ENCODE measurements at places on chromosomes 12 and 14.

DNA sequence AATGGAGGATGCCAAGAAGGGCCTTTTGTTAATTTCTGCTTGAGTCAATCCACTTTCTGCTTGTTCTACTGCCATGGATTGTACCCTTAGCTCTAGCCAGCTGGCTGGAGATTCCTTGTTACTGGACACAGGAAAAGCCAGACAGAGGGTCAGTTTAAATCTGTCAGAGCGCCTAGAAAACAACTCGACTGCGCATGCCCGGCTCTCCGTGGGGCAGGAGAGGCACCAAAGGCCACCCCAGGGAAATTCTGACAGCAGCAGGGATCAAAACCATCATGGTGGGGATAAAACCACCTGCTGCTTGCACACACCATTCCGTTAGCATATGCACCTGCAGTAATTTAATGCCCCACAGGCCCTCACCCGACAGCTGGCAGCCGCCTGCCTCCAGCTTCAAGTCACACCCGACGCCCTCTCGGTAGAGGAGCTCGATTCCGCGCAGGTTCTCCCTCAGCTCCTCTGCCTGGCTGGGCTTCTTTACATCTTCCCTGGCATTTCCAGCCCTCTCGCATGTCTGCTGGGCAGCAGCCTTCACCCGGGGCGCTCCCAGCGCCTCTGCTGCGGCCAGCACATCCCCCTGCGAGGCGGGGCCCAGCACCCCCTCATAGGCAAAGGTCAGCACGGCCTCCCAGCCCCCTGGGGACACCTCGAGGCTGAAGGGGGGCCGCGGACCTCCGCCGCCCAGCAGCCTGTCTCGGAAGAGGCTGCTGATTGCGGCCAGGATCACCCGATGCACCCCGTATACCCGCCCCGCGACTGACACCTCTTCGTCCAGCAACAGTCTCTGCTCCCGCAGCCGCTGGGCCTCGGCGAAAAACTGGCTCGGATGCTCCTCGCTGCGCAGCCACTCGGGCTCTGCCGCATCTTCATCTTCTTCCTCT lies 1.0 kb downstream of the KLHL33 start:
- DNase-seq, result no peak

GRCh38 chr14:89443042-89443629 lies 26.1 kb upstream of the FOXN3 start:
- no peak for DNase-seq

DNA sequence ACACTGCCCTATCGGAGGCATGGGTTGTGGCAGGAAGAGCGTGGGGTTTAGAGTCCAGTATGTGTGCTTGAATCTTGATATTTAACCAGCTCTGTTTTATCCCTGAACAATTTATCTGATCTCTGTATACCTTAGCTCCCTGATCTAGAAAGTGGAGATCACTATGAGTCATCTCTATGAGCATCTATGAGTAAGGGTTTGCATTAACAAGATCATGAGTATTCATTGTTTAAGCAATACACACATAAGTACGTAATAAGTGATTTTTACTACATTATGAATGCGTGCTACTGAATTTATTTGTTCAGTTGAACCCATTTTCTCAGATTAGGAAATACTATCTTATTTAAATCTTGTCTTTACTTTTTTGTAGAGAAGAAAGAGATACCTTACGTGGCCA lies 49.4 kb downstream of the GPATCH2L start:
- no peak for DNase-seq

- no peak for DNase-seq
Observed at GRCh38 chr12:28941248-28941647, 207.8 kb upstream of the FAR2 start.

GRCh38 chr14:48289701-48290100 lies 614.3 kb upstream of the MDGA2 start:
- DNase-seq, result no peak

- no peak for DNase-seq
Observed at GRCh38 chr12:119808441-119808840, 68.7 kb downstream of the CIT start.

DNA sequence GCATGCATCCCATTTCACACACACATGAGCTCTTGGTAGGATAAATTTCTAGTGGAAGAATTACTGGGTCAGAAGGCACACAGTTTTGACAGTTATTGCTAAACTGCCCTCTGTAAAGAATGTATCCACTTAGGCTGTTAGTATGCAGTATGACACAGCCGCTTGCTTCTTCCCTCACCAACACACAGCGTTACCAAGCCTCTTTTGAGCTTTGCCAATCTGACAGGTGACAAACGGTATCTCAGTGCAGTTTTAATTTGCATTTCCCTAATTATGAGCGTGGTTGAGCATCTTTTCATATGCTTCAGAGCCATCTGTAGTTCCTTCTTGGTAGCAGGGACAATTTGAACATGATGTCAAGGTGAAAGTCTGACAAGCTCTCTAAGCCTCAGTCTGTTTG lies 42.9 kb downstream of the HRK start:
- no peak for DNase-seq

GRCh38 chr14:34403646-34404045 lies 58.4 kb downstream of the SPTSSA start:
- no peak for DNase-seq

- peak; percentile 34 for DNase-seq
Observed at GRCh38 chr14:71855399-71856036, 76.7 kb upstream of the RGS6 start.

GRCh38 chr14:88069677-88070076 lies 64.7 kb downstream of the GPR65 start:
- no peak for DNase-seq

GRCh38 chr12:69341328-69341727 lies 6.9 kb upstream of the LYZ start:
- no peak for DNase-seq

DNA sequence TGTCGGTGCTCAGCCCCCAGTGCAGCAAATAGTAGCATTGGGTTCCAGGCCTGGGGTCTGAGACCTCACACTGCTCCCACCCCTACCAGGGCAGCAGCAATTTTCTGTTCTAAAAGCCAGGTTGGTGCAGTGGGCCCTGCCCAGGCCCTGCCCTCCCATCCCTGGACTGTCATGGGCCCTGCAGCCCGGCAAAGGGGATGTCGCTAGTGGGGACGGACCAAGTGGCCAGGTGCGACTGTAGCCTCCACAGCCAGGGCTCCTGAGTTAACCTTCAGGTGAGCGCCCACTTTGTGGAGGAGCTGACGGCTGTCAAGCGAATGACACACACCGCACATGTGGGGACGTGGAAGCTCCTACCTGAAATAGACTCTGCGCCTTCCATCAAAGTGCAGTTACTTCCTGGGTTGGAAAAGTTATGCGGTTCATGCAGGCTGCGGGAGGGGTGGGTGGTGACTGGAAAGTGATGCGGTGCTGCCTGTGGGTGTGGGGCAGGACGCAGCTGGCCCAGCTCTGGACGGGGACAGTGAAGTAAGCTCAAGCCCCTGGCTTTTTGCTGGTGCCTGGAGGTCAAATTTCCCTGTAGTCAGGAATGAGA lies 1.5 kb downstream of the INF2 start:
- DNase-seq, result no peak

DNA sequence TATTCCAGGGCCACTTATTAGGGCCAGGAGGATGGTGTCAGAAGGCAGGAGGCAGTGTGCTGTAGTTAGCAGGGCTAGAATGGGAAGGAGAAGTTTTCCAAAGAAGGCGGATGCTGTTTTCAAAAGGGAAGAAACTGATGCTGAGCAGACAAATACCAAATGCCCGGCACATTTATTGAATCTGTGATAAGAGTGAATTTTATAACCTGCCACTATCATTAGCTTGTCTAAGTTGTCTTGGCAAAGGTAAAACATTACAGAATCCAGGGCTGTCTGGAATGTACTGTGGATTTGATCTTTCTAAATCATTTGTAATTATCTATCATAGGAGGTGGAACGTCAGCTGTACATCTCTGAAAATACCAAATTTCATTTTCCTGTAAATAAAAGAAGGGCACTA lies 40.8 kb downstream of the NDUFA12 start:
- no peak for DNase-seq

DNA sequence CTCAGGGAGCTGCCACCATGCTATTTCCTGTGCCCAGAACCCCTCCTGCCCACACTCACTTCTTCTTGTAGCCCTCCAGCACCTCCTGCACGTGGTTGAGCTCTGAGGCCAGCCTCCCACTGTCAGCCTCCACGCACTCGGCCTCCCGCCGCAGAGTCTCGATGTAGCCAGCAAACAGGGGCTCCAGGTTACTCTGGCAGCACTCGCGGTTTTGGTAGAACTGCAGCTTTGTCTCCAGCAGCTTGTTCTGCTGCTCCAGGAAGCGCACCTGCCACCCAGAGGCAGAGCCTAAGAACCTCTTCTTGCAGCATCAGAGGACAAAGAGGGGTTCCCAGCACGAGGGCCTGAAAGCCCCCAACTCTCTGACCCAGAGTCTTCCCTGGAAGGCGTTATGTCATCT lies 2.1 kb downstream of the KRT83 start:
- no peak for DNase-seq

DNA sequence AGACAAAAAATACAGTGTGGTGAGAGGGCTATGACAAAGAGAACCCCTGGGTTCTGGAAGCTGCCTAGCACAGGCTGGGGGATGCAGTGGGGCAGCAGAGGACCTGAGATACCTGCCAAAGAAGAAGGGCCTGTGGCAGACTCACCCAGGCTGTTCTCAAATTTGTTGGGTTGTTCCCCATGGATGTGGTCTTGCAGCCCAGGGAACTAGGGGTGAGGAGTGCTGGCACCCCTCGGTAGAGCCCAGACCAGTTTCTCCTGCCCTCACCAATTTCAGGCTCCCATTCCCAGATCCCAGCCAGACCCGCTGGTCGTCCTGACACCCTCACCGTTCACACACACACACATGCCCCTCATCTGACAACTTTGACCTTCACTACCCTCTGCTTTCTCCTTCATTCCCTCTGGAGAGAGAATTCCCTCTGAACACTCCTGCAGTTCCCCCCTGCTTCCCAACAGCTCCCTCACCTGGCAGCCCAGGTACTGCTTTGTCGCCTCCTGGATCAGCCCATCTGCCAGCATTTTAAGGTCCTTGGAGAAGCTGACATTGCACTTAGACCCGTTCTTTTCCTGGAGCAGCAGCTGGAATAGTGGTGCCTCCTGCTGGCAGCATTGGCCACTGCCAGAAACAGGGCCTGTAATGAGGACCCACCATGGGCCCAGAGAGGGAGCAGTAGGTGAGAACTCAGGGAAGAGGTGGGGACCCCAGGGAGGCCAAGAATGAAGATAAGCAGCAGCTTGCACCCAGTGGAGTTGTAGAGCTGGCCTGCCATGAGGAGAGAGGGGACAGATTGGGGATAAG lies 5.9 kb upstream of the GDF11 start:
- no peak for DNase-seq

GRCh38 chr12:103547376-103547775 lies 39.7 kb upstream of the STAB2 start:
- DNase-seq, result no peak

DNA sequence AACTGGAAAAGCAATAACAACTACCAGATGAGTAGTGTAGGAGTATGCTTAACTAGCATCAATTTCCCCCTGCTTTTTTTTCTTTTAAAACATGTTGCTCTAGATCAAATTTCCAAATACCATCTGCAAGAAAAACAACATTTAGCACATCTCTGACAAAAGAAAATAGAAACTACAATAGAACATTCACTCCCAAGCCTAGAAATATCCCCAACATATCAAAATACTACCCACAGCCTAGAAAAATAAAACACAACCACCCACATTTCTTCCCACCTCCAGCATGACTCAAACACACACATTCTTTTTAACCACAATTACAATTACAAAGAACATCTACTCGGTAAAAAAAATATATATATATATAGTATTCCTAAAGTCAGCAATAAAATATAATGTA lies 120.0 kb downstream of the PPFIA2 start:
- no peak for DNase-seq

GRCh38 chr12:33222357-33222756 lies 217.3 kb downstream of the SYT10 start:
- DNase-seq, result no peak

Measured in stimulated activated CD4-positive, alpha-beta T cell treated with anti-CD3 and anti-CD28 coated beads, Interleukin-12 subunit alpha, Interleukin-12 subunit beta, amount 100 ng/mL, for 48 hours (primary cell).